ENCODE measurements at places on chromosomes 6 and 20.

- no peak for DNase-seq
Observed at GRCh38 chr6:150391414-150391813, 22.6 kb downstream of the IYD start.

- DNase-seq: no peak
Observed at GRCh38 chr6:19121521-19121920, 715.6 kb upstream of the ID4 start.

GRCh38 chr20:60977901-60978300 lies 274.2 kb upstream of the CDH4 start:
- DNase-seq: no peak

DNA sequence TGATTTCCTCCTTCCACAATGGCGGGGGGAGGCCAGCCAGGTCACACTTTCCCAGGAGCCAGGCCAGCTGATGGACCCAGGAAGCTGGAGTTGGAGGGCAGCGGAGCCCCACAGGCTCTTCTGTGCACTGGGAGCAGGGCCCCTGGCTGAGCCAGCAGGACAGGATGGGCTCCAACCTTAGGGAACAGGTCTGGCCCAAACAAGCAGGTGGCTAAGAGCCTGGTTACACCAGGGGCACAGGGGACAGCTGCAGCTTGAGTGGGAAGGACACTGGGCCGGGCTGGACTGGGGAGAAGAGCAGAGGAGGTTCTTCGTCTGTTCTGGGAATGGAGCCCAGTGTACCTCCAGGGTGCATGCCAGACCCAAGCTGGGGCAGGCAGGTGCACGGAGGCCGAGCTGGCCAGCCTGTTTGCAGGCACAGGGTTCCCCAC lies 102.3 kb downstream of the DLL1 start:
- no peak for DNase-seq

GRCh38 chr20:25275813-25276532 lies 28.1 kb downstream of the PYGB start:
- DNase-seq: no peak

- DNase-seq: peak; percentile 87
Observed at GRCh38 chr6:13302751-13303667, 25.3 kb downstream of the TBC1D7 start.

DNA sequence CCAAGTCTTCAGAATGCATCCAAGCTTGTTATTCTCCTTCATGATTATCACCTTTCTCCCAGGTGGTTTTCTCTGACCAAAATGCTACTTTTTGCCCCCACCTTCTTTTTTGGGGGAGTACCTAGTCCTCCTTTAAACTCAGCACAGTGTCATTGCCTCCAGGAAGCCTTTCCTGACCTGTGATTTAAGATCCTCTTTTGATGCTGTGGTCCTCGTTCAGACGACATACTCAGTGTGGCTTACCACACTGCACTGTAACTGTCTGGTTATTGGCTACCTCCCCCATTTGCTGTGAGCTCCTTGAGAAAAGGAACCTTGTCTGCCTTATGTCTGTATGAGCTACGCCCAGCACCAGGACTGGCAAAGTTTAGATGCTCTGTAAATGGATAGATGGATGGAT lies 14.6 kb downstream of the SAYSD1 start:
- no peak for DNase-seq

DNA sequence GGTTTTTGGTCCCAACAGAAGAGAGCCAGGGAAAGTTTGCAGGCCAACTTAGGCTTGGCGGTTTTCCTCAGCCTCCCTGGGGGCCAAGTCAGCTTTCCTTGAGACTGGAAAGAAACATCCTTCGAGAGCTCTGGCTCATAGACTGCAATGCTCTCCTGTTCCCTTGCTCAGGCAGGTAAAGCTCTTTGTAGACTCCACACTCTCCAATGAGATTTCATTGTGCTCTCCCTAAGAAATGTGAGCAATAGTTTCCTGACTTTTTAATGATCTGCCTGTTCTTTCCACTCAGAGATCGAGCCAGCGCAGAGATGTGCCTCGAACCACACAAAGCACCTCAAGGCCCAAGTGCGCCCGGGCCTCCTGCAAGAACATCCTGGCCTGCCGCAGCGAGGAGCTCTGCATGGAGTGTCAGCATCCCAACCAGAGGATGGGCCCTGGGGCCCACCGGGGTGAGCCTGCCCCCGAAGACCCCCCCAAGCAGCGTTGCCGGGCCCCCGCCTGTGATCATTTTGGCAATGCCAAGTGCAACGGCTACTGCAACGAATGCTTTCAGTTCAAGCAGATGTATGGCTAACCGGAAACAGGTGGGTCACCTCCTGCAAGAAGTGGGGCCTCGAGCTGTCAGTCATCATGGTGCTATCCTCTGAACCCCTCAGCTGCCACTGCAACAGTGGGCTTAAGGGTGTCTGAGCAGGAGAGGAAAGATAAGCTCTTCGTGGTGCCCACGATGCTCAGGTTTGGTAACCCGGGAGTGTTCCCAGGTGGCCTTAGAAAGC lies 13.9 kb downstream of the TNFAIP3 start:
- DNase-seq: no peak

GRCh38 chr6:44855562-44856411 lies 468.3 kb downstream of the CDC5L start:
- DNase-seq: peak; percentile 48

GRCh38 chr20:7248281-7249201 lies 481.1 kb downstream of the BMP2 start:
- DNase-seq: no peak

- no peak for DNase-seq
Observed at GRCh38 chr6:14316651-14317386, 199.2 kb downstream of the CD83 start.

DNA sequence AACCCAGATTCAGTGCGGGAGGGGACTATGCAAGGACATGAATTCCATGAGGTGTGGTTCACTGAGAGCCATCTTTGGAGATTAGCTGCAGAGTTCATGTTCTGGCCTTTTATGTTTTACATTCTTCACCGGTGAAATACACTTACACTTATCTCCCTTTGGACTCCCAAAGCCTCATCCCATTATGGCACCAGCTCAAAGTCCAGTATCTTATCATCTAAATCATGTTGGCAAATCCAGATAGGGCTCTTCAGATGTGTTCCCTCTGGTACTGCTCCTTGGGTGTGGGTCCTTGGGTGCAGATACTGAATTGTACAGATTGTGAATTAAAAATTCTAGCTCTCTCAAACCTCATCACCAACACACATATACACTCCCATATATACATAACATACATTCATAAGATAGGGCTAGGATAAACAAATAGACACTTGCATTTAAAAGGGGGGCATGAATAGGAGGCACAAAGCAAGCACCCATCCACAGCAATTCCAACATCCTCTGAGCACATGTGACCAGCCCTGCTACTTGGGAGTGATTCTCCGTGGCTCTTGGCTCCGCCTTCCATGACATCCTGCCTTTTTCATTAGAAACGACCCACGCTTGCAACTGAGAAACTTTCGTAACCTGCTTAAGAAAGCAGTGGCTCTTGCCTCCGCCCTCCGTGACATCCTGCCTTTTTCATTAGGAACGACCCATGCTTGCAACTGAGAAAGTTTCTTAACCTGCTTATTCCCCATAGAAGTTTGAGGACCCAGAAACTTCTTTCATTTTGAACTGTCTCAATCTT lies 53.6 kb upstream of the LRRC1 start:
- DNase-seq: no peak

DNA sequence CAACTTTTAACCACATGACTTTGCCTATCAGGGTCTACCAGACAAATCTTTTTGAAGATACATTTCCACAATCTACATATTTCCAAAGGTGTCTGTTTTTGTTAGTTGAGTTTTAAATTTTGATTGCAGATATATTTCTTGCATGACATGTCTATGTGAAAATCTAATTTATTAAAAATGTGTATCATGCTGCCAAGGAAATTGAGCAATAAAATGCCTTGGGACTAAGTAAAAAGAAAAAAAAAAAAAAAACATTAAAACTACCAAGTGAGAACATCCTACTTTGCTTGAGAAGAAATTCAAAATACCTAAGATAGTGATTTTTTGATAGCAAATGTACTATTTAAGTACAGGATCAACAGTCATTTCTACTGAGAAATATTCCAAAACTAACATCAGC lies 17.7 kb downstream of the SLC17A5 start:
- DNase-seq: no peak

GRCh38 chr20:33561692-33562601 lies 72.1 kb downstream of the CBFA2T2 start:
- peak; percentile 76 for DNase-seq
